ENCODE measurements at places on chromosomes 5 and 9.

DNA sequence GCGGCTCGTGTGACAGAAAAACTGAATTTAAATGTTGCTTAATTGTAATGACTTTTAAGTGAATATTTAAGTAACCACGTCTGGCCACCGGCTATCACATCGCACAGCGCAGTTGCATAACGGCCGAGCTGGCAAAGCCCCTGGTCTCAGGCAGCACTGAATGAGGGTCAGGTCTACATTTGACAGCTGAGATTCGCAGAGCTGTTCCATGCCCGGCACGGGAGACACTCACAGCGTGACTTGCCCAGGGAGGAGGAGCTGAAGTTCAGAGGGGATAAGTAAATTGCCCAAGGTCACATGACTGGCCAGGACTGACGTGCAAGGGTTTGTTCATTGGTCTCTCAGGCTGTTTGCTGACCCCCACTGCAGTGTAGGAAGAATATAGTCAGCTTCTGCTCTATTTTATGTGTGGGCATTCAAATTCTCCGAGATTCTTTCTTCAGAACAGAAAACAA, 17.4 kb upstream of the COL5A1 start:
- no peak for DNase-seq

DNA sequence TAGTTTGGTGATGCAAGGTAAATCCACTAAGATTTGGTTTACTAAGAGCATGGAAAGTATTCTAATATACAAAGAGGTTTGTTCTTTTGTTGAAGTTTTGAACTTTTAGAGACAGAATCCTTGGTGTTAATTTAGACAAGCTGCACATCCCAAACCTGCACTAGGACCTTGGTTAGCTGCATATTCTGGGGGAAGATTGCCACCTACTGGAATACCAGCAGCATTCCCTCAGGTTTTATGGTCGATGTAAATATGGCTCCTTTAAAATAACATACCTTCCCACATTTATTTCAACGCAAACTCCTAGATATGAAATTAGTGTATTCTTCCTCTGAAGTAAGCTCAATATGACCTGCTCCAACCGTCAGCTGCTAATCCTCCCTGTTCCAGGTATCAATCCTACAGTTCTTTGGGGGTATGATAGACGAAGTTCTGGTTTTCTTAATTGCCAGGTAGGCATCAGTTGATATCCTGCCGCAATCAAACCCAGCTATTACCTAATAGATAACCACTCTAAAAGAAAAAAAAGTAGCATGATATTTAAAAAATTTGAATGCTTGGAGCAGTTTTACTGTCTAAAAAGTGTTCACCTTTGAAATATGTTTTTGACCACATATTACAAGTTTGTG, 624.1 kb downstream of the ISL1 start:
- DNase-seq = no peak

GRCh38 chr5:435156-435790, 7.7 kb upstream of the EXOC3 start:
- no peak for DNase-seq

DNA sequence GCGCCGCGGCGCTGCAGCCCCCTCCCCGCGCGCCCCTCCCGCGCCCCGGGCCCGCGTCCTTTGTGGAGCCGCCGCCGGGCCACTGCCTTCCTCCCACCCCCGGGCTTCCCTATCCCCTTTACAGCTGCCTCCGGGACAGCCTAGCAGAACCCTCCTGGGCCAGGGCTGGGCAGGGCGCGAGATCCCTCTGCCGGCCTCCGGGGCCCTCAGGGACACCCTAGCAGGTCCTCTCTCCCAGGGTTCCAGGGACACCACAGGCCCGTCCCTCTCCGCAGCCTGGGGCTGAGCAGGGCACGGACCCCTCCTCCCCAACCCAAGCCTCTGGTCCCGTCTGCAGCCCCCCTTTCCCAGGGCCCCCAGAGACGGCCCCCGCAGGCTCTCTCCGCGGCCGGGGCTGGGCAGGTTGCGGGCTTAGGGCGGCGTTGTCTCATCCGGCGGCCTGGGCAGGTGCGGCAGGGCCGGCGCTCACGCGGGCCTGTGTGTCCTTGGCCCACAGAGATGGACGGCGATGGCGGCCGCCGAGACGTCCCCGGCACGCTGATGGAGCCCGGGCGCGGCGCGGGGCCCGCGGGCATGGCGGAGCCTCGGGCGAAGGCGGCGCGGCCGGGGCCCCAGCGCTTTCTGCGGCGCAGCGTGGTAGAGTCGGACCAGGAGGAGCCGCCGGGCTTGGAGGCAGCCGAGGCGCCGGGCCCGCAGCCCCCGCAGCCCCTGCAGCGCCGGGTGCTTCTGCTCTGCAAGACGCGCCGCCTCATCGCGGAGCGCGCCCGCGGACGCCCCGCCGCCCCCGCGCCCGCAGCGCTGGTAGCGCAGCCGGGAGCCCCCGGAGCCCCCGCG, 710 bp downstream of the WNK2 start:
- DNase-seq = no peak

DNA sequence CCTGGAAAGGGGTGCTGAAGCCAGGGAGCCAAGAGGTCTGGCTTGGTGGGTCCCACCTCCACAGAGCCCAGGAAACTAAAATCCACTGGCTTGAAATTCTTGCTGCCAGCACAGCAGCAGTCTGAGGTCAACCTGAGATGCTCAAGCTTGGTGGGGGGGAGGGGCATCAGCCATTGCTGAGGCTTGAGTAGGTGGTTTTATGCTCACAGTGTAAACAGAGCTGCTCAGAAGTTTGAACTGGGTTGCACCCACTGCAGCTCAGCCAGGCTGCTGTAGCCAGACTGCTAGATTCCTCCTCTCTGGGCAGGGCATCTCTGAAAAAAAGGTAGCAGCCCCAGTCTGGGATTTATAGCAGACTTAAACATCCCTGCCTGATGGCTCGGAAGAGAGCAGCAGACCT, 55.5 kb upstream of the FBXL17 start:
- no peak for DNase-seq

- no peak for DNase-seq
Observed at GRCh38 chr5:32909207-32909606, 198.1 kb downstream of the NPR3 start.

DNA sequence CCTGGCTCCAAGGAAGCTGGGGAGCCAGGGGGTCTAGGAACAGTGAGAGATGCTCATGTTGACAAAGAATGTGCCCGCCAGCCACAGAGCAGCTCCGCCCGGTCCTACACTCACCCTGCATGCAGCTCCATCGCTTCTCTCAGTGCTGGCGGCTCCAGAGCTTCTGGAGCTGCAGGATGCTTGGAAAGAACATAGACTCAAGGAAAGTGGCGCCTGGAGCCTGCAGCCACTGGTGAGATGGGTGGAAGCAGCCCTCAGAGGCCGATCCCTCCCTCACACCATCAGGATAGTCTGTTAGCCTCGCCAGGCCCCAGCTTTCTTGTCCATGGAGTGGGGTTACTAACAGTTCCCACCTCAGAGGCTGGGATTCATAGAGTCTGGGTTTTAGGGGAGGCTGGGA, 26.4 kb upstream of the SLC6A19 start:
- DNase-seq = no peak

GRCh38 chr5:115961381-115962238, 665 bp upstream of the LVRN start:
- no peak for DNase-seq

GRCh38 chr5:5140479-5141338, 579 bp downstream of the ADAMTS16 start:
- no peak for DNase-seq

DNA sequence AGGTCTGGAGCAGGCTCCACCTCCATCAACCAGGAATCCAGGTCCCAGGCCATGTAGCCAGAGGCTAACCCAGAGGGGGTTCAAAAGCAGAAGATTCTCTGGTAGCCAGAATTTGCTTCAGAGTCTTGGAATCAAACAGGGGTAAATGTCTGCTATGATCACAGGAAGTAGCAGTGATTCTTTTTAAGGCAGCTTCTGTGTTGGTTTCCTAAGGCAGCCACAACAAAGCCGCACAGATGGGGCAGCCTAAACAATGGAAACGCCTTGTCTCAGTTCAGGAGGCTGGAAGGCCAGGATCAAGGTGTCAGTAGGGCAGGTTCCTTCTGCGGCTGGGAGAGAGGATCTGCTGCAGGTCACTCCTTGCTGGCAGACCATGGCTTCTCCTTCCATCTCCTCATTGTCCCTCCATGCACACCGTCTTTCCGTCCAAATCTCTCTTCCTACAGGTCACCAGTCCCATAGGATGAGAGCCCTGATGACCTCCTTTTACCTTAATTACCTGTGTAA, 167.3 kb downstream of the ROR2 start:
- no peak for DNase-seq

DNA sequence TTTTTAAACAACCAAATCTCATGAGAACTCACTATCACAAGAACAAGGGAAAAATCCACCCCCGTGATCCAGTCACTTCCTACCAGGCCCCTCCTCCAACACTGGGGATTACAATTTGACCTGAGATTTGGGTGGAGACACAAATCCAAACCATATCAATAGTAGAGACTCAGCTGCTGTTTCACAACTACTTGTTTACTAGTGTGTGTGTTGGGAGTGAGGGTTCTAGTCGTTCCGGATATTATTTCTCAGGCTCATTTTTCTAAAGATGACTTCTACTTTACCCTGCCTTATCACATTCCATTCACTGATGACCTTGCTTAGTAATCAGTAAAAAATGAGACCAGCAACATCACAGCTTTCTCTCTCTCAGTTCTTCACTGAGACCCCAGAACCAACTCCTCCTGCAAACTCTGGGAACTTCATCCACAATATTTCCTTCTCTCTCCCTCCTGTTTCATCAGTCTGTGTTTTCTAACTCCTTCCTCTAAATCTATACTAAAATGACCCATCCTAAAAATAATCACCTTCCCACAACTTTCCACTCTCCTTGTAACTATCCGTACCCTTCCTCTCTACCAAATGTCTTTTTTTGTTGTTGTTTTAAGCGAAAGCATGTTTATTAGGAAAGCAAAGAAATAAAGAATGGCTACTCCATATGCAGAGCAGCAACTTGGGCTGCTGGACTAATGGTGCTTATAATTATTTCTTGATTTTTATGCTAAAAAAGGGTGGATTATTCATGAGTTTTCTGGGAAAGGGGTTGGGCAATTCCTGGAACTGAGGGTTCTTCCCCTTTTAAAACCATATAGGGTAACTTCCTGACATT, 121.5 kb upstream of the SPRY4 start:
- no peak for DNase-seq

GRCh38 chr9:81312346-81312745, 377.0 kb downstream of the TLE1 start:
- DNase-seq = no peak

- DNase-seq = no peak
Observed at GRCh38 chr5:90534922-90535321, 5.5 kb upstream of the LYSMD3 start.

- DNase-seq = no peak
Observed at GRCh38 chr5:9066349-9066748, 479.5 kb downstream of the SEMA5A start.

DNA sequence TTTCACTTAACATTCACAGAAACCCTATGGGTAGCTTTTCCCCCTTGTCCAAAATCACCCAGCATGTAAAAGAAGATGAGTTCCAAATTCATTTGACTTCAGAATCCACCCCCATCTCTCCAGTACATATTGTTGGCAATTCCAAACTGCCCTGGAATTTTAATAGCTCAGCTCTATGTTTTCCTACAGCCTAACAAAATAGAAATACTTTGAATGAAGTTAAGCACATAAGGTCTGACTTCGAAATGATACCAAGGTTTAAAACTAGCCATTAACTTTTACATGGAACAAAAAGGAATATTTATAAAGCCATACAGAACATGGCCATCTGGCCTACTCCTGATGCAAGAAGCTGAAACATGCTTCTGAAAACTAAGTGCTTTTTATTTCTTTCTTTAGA, 634.3 kb downstream of the PDE4D start:
- DNase-seq = no peak

DNA sequence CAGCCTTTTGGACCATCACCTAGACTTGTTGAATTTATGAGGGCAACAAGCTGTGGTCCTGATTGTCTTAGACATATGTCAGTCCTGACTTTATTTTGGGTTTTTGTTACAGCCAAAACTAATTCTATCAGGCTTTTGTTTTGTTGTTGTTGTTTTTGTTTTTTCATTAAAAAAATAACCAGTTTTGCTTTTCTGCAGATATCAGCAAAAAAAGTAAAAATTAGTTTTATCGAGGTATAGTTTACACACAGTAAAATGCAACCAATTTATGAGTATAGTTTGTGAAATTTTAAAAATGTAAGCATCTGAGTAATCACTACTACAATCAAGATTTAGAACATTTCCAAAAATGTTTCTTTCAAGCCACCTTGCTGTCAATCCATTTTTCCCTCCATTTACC, 48.9 kb downstream of the WDR70 start:
- DNase-seq = no peak

GRCh38 chr9:4298255-4299004, 1.4 kb downstream of the GLIS3 start:
- DNase-seq = no peak

- no peak for DNase-seq
Observed at GRCh38 chr5:72511366-72511765, 4.2 kb upstream of the ZNF366 start.

GRCh38 chr5:160033546-160034252, 24.8 kb downstream of the TTC1 start:
- DNase-seq = no peak

DNA sequence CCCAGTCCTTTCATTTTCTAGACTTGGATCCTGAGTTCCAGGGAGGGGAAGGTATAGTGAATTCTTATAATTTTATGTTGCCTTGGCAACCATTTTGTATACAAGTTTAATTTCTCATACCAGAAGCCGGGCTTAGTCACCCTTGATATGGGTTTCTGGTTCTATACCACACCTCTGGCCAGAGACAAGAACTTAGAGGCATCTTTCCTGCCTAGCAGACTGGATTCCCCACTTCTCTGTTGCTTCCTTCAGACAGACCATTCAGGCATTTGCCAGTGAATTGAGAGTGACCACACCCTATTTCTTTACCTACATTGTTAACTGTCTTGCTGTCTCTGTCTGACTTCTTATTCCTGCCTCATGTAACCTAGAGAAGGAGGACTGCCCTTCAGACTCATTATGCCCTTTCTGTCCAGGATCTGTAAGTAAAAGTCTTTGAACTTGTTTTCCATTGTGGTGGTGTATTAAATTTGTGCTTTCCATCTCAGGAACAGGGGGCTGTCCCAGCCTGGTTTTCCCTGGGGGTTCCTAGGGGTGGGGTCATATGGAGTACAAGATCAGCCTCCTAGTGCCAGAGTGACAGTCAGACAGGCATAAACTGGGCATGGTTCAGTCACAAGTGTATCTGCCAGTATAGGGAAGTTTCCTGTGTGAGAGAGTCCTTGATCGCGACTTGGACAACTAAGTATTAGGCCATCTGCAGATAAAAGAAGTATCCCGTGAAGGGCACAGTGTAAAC, 27.4 kb downstream of the TNFSF8 start:
- peak; percentile 45 for DNase-seq

DNA sequence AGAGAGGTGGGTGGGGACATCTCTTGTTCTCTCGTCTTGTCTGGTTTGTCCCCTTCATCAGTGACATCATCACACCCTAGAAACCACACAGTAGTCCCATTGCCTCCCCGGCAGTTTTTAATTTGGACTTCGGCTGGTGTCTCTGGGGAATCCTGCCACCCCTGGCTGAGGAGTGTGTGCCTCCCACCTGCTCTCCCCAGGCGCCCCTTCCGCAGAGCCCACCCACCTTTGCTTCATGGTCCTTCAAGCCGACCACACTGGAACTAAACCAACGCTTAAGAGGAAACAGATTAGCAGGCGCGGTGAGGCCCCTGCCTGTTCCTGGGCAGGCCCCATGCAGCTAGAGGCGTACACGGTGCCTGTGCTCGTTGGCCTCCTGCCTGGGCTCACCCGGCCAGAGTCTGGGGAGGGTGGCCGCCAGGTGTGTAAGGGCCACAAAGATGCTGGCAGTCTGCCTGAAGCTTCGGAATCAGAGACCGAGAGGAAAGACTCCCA, 107.6 kb upstream of the SPRY4 start:
- DNase-seq = peak; percentile 8

Measured in effector CD4-positive, alpha-beta T cell (primary cell).